ENCODE measurements at places on chromosomes 16 and 17. TPM values are rescaled to one million over a fixed set of nuclear protein-coding genes. Genes with fewer than 3 reads are reported as not detected.

DNA sequence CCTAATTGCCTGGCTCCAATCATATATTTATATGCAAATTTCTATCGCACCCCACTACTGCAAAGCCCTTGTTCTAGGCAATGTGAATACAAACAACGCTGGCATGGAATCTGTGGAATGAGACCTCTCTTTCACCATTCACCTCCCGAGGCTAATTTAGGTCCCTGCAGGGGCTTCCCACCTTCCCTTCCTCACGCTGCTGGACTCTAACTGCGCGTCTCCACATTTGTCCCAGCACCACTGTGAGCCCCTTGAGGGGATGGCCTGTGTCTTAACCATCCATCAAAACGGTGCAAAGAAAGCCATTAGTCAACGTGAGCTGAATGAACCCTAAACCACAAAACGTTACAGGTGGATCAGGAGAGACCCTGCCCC, 1.6 kb downstream of the TMEM114 start:
- H3K36me3 ChIP-seq: no peaks in the 10 kb centered on the region
- H3K4me3 ChIP-seq: peak overlapping the region; percentile 43
- no peak overlapping the region for H3K27ac ChIP-seq
- peaks cover 5% of the 10 kb centered on the region for H3K4me1 ChIP-seq
- H3K27me3 ChIP-seq: peaks cover 35% of the 10 kb centered on the region

CACNG1 gene
- 0.22 TPM for total RNA-seq

GRCh38 chr16:78306361-78306760, 206.9 kb downstream of the WWOX start:
- no peaks in the 10 kb centered on the region for H3K27me3 ChIP-seq
- H3K4me3 ChIP-seq: no peak overlapping the region
- no peak for DNase-seq
- no peak overlapping the region for H3K27ac ChIP-seq
- peaks cover 19% of the 10 kb centered on the region for H3K4me1 ChIP-seq

DNA sequence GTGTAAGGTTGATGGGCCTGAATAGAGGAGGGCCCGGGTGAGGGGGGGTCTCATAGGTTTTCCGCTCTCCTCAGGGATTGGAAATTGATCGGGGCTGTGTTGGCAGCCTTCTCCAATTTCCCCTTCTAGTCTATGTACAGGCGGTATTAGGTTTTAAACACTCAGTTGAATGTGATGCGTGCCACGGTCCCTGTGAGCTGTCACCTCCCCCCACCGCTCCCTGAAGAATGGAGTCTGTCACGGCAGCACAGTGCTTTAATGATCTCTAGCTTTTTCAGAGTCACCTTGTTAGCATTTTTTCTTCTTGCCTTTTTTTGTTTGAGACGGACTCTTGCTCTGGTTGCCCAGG, 800 bp downstream of the COX4I1 start:
- DNase-seq: no peak
- H3K36me3 ChIP-seq: peaks cover 36% of the 10 kb centered on the region
- peak overlapping the region; percentile 99 for H3K27ac ChIP-seq
- H3K27me3 ChIP-seq: no peaks in the 10 kb centered on the region
- peaks cover 33% of the 10 kb centered on the region for H3K4me1 ChIP-seq
- H3K4me3 ChIP-seq: peak overlapping the region; percentile 86

GRCh38 chr16:84139628-84140258, 5.2 kb downstream of the HSDL1 start:
- peaks cover 9% of the 10 kb centered on the region for H3K36me3 ChIP-seq

DNA sequence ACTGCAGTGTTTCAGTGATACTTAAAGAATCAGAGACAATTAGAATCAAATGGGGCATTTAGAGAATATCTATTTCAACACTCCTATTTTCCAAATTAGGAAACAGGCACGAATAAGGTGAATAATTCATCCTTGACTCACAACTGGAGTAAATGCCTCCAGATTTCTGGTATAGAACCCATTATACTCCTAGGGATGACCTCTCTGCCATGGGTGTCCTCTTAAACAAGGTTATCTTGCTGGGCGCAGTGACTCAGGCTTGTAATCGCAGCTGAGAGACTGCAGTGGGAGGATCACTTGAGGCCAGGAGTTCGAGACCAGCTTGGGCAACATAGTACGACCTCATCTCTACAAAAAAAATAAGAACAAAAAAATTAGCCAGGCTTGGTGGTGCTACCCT, 139.8 kb upstream of the ELAC2 start:
- DNase-seq: no peak
- H3K27me3 ChIP-seq: no peaks in the 10 kb centered on the region
- no peaks in the 10 kb centered on the region for H3K4me1 ChIP-seq

GDPD3 gene
- 13.8 TPM for total RNA-seq

- H3K4me3 ChIP-seq: no peak overlapping the region
- DNase-seq: no peak
- peaks cover 5% of the 10 kb centered on the region for H3K36me3 ChIP-seq
- no peaks in the 10 kb centered on the region for H3K27me3 ChIP-seq
- peak overlapping the region; percentile 30 for H3K27ac ChIP-seq
Observed at GRCh38 chr17:31293581-31293980, 3.5 kb downstream of the OMG start.

DNA sequence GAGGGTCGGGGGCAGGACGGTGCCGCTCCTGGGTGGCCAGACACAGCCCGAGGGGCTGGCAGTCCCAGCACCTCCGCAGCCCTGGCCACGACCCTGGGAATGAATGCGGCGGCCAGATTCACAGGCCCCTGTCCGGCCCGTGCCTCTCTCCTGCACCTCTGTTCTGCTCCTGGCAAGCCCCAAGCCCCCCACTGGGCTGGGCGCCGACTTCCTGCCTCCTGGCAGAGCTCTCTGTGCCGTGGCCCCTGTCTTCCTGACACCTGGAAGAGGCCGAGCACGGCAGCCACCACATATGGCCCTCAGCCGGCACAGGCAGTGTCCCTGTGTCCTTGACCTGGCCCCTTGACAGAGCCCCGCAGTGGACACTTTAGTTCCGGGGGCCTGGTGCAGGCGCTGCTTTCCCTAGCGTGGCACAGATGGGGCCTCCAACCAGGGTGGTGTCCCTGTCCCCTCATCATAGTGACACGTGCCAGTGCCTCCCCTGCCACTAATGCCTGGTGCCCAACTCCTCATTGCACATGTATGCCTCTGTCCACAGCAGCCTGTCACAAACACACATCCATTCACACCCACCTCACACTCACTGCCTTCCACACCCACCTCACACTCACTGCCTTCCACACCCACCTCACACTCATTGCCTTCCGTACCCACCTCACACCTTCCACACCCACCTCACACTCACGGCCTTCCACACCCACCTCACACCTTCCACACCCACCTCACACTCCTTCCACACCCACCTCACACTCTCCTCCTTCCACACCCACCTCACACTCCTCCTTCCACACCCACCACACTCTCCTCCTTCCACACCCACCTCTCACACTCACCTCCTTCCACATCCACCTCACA, 110.6 kb upstream of the PLCG2 start:
- no peaks in the 10 kb centered on the region for H3K4me1 ChIP-seq
- no peak overlapping the region for H3K27ac ChIP-seq
- no peaks in the 10 kb centered on the region for H3K27me3 ChIP-seq
- H3K36me3 ChIP-seq: peaks cover 16% of the 10 kb centered on the region

DNA sequence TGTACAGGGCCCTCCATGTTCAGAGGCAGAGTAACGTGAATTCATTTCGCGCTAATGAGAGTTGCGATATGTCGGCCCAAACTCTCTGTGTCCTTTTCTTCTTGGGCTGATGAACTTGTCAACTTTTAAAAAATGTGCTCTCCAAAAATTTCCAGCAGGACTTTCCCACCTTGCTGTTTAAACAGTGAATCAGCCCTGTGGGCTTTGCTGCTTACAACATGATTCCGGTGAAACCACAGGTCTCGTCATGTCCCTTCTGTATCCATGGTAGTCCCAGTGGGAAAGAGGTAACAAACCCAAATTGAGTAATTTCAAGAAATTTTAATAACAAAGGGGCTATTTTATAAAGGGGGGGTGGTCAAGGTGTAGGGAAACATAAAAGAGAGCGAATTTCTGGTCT, 612.9 kb downstream of the MAF start:
- H3K36me3 ChIP-seq: no peaks in the 10 kb centered on the region
- H3K27ac ChIP-seq: no peak overlapping the region
- peaks cover 11% of the 10 kb centered on the region for H3K27me3 ChIP-seq
- H3K4me1 ChIP-seq: peaks cover 7% of the 10 kb centered on the region
- no peak overlapping the region for H3K4me3 ChIP-seq

DNA sequence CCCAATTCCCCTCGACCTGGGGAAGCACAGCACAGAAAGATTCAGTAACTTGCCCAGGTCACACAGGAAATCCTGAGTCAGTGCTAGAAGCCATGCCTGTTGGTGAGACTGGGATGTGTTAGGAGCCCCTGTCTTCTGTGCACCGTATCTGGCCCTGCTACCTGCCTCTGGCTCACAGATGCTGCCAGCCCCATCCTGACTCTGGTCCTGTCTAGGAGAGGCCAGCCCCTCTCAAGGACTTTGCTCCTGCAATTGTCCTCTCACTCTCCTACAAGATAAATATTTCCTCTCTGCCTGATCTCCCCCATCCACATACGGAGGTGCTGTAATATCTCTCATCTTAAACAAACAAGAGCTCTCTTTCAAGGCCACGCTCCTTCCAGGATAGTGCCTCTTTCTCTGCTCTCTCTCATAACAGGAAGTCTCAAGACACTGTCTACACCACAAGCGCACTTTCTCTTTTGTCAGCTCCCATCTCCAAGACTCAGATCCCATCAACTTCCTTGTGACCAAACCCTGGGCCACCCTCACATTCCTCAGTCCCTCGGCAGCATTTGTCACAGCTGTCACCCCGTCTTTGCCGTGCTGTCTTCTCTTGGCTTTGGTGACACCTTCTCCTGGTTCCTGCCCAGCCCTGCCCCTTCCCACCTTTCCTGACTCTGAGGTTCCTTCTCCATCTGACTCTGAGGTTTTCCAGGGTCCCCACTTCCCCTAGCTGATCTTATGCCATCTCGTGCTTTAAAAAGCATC, 1.9 kb downstream of the SLC13A2 start:
- DNase-seq: no peak
- peak overlapping the region; percentile 1 for H3K27ac ChIP-seq
- no peaks in the 10 kb centered on the region for H3K36me3 ChIP-seq
- no peaks in the 10 kb centered on the region for H3K27me3 ChIP-seq
- H3K4me3 ChIP-seq: no peak overlapping the region

GRCh38 chr17:9239793-9240658, 218.7 kb downstream of the NTN1 start:
- H3K4me3 ChIP-seq: peak overlapping the region; percentile 60
- peaks cover 26% of the 10 kb centered on the region for H3K4me1 ChIP-seq

GRCh38 chr17:50111673-50112655, 16.8 kb downstream of the PDK2 start:
- no peak for DNase-seq
- H3K27me3 ChIP-seq: peaks cover 10% of the 10 kb centered on the region
- peaks cover 6% of the 10 kb centered on the region for H3K4me1 ChIP-seq
- no peak overlapping the region for H3K4me3 ChIP-seq
- H3K27ac ChIP-seq: no peak overlapping the region

ARHGDIG gene
- 6.0 TPM for total RNA-seq

GRCh38 chr17:1754430-1755112, 7.3 kb upstream of the SERPINF1 start:
- peaks cover 7% of the 10 kb centered on the region for H3K4me1 ChIP-seq
- no peak overlapping the region for H3K27ac ChIP-seq
- DNase-seq: no peak

DNA sequence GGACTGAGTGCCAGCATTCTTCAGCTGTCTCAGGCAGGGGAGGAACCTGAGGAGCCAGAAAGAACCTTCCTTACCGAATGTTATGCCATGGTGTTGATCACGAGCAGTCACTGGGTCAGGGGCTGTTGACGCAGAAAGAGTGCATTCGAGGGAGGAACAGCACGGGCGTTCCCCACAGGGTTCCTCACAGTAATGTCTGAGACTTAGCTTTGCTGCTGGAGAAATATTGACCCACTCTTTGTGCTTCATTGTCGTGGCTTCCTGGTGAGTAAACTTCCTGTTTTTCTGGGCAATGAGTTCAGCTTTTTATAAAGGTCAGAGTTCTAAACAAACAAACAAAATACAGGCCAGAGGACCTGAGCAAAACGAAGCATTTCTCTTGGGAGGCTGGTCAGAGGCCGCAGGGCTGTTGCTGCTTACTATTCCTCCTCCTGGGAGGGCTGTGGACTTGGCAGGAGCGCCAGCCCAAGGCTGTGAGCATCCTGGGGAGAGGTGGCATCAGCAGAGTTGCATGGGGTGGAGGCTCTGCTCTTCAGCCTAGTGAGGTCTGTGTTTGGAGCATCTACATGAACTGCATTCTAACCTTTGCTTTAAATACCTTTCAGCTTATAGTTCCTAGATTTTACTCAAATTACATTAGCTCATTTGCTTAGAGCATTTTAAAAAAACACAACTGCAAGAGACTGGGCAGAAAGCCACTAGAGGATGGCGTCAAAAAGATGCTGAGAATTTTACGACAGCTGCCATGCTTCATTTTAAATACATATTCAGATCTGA, 143.1 kb upstream of the CACNG5 start:
- no peaks in the 10 kb centered on the region for H3K27me3 ChIP-seq
- no peak for DNase-seq
- H3K4me1 ChIP-seq: peaks cover 18% of the 10 kb centered on the region
- peaks cover 3% of the 10 kb centered on the region for H3K36me3 ChIP-seq
- H3K27ac ChIP-seq: peak overlapping the region; percentile 46

NUPR1 gene
- not detected for total RNA-seq

DNA sequence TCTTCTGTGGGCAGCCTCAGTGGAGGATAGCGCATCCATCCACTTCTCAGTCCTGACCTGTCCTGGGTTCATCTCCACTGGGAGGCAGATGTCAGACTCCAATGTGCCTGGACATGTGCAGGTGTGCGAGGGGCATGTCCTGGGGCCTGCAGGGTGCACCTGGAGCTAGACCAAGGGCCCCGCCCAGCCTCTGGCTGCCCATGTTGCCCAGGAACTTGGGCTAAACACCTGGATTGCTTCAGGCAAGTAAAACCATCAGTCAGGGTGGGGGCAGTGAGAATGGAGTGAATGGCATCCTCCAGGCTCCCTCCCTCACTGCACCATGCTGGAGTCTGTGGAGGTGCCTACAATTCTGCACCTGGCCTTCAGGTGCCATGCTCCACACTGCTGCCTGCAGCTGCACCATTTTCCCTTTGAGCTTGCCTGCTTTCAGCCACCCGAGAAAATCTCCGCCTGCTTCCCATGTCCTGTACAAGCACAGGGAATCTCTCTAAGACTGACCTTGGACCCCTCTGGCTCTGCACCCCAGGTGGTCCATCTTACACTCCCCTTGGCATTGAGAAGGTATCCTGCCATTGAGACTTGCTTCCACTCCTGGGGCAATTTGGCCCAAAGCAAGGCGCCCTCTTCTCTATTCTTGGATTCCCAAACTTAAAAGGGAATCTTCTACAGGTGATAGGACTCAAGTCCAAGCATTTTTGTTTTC, 2.1 kb upstream of the MFSD6L start:
- peaks cover 7% of the 10 kb centered on the region for H3K27me3 ChIP-seq
- no peaks in the 10 kb centered on the region for H3K36me3 ChIP-seq
- no peak overlapping the region for H3K4me3 ChIP-seq
- H3K4me1 ChIP-seq: peaks cover 25% of the 10 kb centered on the region

- H3K27ac ChIP-seq: no peak overlapping the region
- peaks cover 3% of the 10 kb centered on the region for H3K36me3 ChIP-seq
- peaks cover 3% of the 10 kb centered on the region for H3K4me1 ChIP-seq
- no peaks in the 10 kb centered on the region for H3K27me3 ChIP-seq
- no peak for DNase-seq
Observed at GRCh38 chr17:80815151-80815681, 176.4 kb upstream of the CHMP6 start.

Data from progenitor cell of endocrine pancreas (in vitro differentiated cells).